ENCODE measurements at places on chromosomes 11 and 22.

GRCh38 chr22:27130906-27131305 lies 473.5 kb downstream of the MIAT start:
- DNase-seq: no peak

GRCh38 chr11:14587258-14587657 lies 56.3 kb upstream of the PDE3B start:
- DNase-seq: no peak

GRCh38 chr11:12678092-12678491 lies 3.9 kb downstream of the TEAD1 start:
- DNase-seq: no peak

DNA sequence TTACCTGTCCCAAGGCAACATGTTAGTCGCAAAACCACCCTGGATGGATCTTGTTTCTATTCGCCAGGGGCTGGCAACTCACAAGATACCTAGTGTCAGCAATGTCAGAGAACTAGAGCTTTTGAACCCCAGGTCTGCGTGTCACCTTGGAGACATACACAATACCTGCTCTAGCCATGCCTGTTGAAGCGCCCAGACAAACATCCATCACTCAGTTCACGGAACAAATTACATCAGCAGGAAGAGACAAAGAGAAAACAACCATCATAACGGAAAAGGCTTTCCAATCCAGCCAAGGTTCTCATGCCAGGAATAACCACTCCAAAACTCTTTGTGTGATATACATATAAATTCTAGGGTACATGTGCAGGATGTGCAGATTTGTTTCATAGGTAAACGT lies 2.2 kb downstream of the CD59 start:
- no peak for DNase-seq

- no peak for DNase-seq
Observed at GRCh38 chr22:45308957-45309421, 745 bp upstream of the FAM118A start.

DNA sequence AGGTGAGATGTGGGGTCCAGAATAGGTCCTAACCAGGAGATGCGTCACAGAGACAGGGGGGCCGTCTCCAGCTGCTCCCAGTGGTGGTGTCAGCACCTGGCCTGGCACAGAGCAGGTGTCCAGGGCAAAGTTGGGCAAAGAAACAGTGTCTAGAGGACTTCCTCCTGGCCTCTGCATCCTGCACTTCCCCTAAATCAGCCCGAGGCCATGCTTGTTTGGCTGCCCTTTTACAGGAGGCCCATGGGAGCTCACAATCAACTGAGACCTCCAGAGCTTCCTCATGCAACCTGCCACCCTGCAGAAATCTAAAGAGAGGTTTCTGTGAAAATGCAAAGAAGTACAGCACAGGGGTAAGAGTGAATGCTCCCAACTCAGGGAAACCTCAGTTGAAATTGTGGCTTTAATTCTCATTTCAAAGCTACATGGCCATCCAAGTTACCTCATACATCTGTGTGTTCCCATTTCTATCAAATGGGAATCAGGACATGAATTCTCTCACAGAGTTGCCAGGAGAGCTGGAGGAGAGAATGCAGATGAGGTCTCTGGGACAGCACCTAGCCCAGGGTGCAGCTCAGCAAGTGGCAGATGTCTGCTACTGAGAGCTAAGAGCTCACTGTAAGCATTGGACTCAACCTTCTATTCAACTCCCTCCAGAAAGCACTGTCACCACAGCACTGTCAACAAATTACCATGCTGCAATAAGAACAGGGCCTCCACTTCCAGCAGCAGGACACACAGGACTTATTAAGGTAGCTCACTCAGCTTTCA lies 32.6 kb downstream of the TCIRG1 start:
- DNase-seq: no peak

- DNase-seq: no peak
Observed at GRCh38 chr11:87425943-87426342, 388.2 kb downstream of the TMEM135 start.

DNA sequence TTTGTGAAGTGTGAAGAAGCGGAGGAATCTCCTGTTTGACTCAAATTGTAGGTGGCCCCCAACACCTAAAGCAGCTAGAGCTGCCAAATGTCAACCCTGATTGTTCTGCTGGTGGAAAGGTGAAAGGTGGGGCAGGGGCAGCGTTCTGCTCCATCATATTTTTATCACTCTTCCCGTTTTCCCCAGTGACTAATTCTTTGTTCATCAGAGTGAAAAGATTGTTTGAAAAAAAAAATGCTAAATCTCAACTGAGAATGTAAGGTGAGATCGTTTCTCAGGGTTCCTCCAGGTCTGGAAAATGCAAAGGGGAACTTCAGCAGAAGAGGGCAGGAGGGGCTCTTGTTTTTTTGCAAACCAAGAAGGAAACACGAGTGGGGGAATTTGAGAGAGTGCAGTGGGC lies 137.7 kb downstream of the MN1 start:
- no peak for DNase-seq

DNA sequence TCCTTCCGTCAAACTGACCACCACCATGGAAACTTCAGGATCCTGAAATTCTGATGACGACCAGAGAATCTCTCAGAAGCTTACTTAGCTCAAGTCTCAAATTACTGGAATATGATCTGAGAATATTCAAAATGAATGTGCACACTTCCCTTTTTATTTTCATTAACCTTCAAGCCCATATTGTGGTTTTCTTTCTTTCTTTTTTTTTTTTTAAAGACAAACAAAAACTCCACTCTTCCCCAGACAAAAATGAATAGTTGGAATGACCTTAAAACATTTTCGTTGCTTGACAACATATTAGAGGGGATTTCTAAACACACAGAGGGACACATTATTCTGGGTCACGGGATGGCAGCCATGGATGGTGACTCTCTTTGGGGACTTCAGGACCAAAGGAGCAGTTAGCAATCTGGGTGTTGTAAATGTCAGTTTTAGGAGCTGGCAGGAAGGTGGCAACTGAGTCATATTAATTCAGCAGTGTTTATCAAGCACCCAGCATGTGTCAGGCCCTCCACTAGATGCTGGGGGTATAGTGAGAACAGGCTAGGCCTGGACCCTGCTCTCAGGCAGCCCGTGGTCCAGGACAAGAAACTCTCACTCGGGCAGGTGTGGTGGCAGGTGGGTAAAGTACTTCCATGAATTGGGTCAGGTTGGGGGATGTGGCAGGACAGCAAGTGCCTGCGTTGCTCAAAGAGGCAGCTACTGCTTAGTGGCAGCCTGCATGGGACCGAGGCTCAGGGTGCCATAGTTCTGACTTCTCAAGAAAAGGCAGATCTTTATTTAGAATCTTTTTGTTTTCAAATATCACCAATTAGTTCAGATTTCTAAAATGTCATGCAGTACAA lies 126.1 kb downstream of the HIPK3 start:
- no peak for DNase-seq

- DNase-seq: no peak
Observed at GRCh38 chr11:70307176-70307575, 36.7 kb downstream of the PPFIA1 start.

GRCh38 chr11:12606597-12606996 lies 67.6 kb upstream of the TEAD1 start:
- no peak for DNase-seq

- DNase-seq: no peak
Observed at GRCh38 chr11:95081412-95081811, 8.2 kb upstream of the ENDOD1 start.

DNA sequence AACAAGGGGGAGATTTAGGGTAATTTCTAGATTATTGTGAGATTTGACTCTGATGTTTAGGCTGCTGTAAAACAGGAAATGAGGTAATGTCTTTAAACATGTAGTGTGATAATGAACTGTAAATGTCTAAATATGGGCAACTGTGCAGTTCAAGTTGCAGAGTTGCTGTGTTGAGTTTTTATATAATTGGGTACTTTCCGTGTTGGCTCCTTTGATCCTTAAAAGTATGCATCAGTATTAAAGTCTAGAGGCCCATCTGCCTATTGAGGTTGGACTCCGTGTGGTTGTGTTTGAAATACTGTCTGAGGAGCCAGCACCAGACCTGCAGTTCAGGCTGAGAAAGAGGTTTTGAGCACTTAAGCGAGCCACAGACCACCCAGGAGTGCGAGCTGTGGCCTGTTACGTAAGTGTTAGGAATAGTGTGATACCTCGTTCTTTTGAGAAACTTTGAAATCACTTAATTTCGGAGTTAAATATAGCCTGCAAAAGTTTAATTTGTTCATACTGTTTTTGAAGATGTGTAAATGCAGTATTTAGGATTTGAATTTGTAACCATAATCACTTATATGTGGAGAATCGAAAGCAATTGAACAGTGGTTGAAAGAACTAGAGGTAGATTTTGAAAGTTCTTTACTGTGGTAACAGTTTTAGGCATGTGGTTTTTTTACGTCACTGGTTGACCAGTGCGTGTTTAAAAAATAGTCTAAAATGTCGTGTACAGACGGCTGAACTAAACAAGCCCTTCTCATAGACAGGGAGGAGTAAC lies 9.0 kb downstream of the FAM118A start:
- no peak for DNase-seq

- DNase-seq: no peak
Observed at GRCh38 chr11:112511271-112511670, 250.6 kb upstream of the PLET1 start.

- DNase-seq: no peak
Observed at GRCh38 chr11:47705721-47706120, 9.4 kb downstream of the AGBL2 start.

DNA sequence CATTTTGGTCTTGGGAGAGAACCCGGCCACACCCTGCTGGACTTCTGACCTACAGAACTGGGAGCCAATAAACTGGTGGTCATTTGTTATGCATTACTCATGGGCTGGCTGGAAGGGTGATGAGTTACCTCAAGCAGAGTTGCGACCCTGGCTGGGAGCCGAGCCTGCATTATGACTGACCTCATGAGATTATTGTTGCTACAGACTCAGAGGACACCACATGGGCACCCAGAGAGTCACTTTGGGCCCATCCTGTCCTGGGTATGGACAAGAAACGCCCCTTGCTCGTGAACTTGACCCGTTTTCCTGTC lies 531.7 kb downstream of the TBC1D22A start:
- DNase-seq: no peak

GRCh38 chr11:74312326-74312725 lies 886 bp upstream of the P4HA3 start:
- DNase-seq: no peak

DNA sequence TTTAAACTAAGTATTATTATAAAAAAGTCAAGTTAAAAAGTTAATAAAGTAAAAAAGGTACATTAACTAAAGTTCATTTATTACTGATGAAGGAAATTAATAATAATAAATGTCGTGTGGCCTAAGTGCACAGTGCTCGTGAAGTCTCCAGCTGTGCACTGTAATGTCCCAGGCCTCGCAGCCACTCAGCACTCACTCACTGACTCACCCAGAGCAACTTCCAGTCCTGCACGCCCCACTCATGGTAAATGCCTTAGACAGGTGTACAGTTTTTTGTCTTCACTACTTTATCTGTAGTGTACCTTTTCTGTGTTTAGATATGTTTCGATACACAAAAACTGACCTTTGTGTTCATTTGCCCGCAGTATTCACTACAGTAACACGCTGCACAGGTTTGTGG lies 175.5 kb downstream of the TBC1D22A start:
- no peak for DNase-seq

DNA sequence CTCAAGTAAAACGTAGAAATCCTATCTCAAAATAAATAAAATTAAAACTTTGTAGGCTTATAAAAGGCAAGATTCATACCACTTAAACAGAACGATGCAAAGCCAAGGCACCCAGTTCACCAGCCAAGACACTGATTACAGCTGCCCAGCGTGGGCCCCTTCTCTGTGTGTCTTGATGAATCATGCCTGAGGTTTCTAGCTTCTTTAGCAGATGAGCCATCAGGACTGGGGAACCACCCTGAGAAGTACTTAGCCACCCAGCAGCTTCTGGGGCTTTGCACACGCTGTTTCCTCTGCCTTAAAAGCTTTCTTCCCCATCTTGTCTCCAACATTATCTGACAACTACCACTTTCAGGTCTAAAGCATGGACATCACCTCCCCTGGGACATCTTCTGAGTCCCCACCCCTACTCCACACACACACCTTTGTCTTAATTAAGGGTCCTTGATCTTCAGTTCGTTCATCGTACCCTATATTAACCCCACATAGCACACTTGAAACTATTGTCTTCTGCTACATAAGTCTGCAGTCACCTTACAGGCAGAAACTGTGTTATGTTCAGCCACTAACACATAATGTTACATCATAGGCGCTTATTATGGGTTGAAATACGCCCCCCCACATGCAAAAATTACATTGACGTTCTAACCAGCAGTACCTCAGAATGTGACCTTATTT lies 8.7 kb upstream of the LAYN start:
- no peak for DNase-seq

DNA sequence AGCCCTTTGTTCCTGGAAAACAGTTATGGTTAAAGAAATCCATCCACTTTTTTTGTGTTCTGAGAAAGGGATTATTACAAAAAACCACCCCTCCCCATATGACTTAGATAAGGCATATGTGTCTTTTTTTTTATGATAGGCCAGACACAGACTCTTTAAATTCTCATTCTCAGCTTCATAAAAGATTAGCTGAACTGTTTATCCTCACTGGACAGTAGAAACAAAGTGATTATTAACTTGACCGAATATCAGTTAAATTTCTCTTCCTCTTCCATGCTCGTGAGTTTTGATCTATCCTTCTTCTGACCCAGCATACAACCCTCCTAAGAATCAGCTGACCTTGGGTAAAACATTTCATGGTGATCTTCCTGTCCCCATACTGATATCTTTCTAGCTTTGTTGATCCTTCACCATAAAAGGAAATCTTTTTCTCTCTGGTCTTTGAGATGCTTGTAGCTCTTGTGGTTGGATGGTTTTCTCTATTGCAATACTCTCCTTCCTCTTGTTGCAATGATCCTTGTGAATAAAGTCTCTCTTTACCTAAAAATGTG lies 26.2 kb downstream of the OR2AG2 start:
- DNase-seq: no peak

- no peak for DNase-seq
Observed at GRCh38 chr11:45048313-45048841, 97.7 kb upstream of the TP53I11 start.

- DNase-seq: no peak
Observed at GRCh38 chr11:65412271-65413076, 10.1 kb upstream of the NEAT1 start.

DNA sequence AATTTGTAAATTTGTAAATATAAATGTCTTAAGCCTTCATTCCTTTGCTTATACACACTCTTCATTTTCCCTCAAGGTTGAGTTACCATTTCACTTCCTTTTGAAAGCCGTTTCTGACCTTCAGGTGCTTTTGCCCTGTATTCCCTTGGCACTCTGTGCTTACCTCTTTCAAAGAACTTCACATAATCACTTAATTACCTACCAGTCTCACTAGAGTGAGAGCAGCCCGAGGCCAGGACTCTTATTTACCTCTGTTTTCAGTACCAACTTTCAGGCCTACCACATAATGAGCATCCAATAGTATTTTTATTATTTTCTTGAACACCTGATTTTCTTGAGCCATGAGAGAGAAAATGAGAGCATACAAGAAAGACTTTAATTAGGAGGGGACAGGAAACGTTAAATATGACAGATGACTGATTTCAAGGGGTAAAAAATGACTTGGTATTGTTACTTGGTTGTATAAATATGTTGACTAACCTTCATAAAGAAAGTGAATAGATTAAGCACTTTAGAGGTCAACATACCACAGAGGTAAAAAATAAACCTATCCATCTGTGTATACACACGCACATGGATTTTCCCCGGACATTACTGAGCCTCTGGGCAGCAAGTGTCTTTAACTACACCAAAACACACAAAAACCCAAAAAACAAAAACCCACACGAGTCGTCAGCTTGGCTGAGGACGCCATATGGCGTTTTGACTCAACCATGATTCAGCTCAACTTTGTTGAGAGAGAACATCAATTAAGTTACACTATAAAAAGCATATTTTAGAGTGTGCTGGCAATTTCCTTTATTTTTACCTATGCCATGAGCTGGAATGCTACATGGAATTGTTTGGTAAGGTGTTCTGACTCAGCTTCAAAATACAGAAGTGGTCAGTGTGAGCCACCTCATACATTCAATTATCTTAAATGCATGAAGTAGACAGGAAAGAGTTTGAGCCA lies 7.6 kb downstream of the ATXN10 start:
- DNase-seq: no peak
